RCC 7860 (cell line): ENCODE measurements at places on chromosomes 4 and X.

- DNase-seq = no peak
These were observed 5.2 kb upstream of the F11 start for GRCh38 chr4:186260504-186261448.

- no peak for DNase-seq
These were observed 105.2 kb upstream of the HPGD start for GRCh38 chr4:174627473-174627872.

DNA sequence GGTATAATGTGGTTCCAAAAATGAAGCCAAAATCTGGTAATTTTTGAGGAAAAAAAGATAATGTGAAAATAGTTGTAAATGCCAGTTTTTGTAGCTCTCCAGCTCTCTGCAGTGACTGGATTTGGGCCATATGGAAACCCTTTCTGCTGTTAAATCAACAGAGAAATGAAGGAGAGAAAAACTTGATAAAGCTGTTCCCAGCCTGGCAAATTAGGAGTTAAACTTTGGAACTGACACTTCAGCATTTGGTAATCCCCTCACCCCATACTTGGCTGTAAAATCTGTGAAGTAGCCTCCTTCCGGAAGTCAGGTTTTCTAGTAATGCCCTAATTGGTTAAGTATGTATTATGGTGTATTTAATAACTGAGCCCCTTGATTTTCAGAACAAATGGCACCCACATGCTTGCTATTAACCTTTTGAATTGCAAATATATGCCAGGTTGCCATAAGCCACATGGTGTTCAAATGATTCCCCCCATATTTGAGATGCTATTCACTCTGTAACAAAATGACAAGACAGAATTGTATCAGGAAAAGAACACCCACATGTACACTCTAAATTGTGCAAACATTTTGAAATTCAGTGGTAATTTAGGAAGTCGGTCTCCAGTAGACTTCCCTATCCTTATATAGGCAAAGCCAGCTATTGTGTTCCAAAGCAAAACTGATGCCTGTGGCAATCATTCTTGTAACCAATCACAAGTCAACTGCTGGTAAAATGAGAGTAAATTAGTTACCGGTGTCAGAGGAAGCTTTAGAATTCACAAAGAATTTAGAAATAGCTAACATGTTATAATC is 96.3 kb upstream of the ADAMTS3 start:
- no peak for DNase-seq

- DNase-seq = no peak
These were observed 3.6 kb downstream of the VSIG4 start for GRCh38 chrX:66036231-66036630.

- DNase-seq = no peak
These were observed 628 bp downstream of the ZCCHC12 start for GRCh38 chrX:118824173-118824730.

DNA sequence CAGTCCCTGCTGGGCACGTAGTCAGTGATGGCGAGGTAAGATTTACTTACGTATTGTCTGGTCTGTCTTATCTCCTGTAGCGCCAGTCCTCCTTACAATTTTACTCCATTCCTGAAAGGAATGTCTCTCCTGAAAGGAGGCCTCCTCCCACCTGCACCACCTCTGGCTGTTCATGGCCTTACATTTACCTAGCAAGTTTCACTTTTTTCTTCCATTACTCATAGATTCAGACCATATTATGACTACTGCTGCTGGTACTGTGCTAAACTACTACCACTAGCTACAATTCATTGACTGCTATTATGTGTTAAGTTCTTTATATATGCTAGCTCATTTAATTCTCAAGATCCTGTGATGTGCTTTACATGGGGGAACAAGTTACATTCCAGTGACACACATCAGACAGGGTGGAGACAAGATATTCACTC is 189.9 kb downstream of the BMPR1B start:
- no peak for DNase-seq

DNA sequence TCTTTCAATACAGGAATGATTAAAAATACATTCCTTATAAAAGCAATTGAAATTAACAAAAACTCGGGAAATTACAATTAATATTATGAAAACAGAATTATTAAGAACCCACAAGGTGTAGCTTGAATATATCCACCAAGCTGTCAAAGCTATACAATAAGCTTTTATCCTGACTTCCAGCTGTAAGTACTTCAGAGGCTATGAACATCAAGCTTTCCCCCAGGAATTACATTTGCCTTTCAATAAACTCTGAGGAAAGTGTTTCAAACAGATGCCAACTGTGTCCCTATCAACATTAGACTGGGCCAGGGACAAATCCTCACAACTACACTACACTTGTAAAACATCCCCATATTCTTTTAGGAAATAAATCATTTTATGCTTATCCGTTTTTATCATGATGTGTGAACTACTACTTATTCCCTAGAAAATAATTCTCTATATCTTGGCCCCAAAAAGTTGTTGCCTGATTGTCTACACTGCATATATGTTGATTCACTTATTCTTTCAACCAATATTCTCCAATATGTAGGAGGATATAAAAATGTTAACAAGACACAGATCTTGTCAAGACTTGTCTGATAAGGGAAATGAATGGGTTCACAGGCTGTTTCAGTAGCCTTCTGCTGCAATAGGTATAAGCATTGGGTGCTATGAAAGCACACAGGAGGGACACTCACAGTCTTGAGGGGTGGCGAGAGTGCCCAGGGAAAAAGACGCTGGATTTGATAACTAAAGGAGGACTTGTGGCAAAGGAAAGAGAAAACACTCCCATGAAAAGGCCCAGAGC is 494.1 kb downstream of the CENPC start:
- no peak for DNase-seq

GRCh38 chr4:92359491-92359890 is 55.7 kb downstream of the GRID2 start:
- no peak for DNase-seq
